ENCODE measurements at places on chromosomes 7 and 10.
A peak's percentile ranks its signal among the peaks of the same experiment; 100 is the strongest.

DNA sequence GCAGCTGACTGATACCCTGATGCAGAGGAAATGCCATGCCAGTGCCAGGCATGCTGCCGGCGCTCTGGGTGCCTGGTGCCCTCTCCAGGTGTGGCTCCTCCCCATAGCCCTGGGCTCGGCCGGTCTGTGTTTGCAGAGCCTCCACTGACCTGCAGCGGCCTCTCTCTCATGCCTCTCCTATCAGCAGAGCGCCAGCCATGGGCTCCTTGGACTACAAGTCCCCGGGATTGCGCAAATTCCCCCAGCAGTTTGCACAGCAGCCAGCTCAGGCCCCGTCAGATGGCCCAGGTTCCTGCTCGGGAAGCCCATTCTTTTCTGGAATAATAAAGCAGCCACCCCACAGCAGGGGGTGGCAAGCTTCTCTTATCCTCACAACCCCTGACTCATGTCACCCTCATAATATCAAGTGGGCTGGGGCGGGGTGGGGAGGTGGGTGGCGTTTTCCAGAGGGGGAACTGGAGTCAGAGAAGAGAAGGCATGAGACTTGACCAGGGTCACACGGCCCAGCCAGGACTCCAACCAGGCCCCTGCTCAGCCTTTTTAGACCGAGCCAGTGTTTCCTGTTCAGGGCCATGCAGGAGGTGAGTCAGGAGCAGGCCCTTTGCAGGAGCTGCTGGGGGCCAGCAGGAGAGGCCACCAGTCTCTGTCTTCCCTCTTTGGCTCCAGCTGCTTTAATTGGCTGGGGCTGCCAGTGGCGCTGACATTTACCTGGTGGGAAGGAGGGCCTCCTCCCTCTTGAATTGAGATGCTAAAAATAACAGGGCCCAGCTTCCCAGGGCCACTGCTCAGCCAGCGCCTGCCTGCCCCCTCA, 58.6 kb downstream of the ZMIZ1 start:
- DNase-seq = peak; percentile 79

- no peak for DNase-seq
These were observed 55.8 kb downstream of the PARD3 start for GRCh38 chr10:34759161-34759836.

- no peak for DNase-seq
These were observed 168.1 kb downstream of the PRKG1 start for GRCh38 chr10:51242393-51242792.

DNA sequence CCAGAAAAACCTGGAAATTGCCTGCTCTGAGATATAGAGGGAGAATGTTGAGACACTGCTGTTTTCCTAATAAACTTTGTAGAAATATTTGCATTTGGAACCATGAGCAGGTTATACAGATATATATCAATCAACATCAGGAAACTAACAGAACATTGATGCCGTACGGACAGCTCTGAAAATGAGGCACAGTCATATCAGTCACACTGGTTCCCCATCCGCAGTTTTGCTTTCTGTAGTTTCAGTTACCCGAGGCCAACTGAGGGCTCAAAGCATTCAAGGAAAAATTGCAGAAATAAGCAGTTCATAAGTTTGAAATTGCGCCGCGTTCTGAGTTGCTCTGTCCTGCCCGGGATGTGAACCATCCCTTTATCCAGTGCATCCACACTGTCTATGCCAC, 137.9 kb downstream of the KLF6 start:
- no peak for DNase-seq

- peak; percentile 18 for DNase-seq
These were observed 703 bp upstream of the HILPDA start for GRCh38 chr7:128454808-128455542.

Measured in foreskin fibroblast (primary cell).